ENCODE measurements at places on chromosomes 1 and 21. TPM values are rescaled to one million over a fixed set of nuclear protein-coding genes. Genes with fewer than 3 reads are reported as not detected.
A peak's percentile ranks its signal among the peaks of the same experiment; 100 is the strongest.

- no peak for ATAC-seq
Observed at GRCh38 chr1:21414015-21414414, 25.9 kb upstream of the NBPF3 start.

- ATAC-seq = peak; percentile 21
Observed at GRCh38 chr1:3222042-3222692, 153.2 kb downstream of the PRDM16 start.

DNA sequence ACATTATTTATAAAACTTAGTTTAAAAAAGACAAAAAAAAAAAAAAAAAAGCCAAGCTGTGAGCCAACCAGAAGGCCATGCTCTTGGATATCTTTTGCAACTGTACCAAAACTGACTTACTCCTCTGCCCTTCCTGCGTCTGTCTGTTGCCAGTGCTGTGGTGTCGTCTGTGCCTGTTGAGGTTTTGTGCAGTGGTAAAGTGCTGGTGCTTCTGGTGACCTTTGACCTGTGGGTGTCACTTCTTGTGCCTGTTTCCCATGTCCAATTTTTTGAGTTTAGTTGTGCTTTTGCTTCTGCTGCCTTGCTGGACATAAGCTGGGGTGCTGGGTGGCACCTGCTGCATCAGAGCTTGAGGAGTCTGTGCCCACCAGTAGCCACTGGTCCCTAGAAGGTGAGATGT, 41.4 kb downstream of the RNF187 start:
- ATAC-seq = no peak

DNA sequence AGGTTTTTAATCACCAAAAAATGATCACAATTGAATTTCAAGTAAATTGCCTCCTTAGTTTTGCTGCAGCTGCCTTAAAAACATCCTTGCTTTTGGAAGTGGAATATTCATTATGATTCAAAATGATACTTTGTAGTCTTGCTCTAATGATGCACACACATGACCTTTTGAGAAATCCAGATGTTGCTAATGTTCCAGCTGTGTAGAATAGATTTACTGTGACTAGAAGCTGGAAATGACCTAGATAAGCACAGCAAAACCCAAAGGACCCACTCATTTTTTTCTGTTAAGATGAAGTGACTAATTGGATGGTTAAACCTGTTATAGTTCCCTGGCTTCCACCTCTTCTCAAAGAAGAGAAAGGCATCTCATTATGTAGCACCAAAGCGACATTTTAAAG, 64.6 kb upstream of the RALGPS2 start:
- ATAC-seq = no peak

DNA sequence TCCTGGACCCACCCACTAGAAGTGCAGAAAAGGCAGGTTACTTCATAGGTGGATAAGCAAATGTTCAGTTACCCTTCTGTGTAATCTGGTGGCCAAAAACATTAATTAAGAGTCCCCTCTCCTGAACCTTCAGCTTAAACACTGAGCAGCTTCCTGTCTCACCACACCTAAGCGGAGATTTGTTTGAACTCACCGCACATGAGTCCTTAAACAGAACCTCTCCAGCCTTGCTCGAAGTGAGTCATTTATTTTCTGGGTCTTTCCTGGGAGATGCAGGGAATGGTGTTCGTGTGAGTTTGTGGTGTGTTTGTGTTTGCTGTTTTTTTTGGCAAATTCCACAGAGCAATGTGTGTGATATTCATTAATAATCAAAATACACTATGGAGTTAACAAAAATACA, 7.6 kb upstream of the FNBP1L start:
- ATAC-seq = no peak

DNA sequence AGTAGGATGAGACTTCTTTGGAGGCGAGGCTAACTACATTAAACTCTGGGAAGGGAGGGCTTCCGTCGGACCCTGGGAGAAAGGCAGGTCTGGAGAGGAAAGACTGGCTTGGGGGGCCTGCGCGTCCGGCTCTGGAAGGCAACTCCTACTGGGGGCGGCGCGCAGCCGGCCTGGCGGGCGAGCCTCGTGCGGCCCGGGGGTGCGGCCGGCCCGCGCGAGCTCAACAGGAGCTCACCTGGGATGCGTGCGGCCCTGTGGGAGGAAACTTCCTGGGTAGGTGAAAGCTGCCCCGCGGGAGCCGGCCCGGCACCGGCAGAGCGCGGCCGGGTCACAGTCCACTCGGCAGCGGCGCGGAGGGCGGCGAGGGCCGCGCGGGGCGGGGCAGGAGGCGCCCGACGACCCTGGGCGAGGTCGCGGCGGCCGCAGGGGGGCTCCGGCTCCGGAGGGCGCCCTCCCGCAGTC, 449 bp downstream of the EPS15 start:
- peak; percentile 88 for ATAC-seq

GRCh38 chr1:225410036-225410435, 17.8 kb downstream of the LBR start:
- no peak for ATAC-seq

DNA sequence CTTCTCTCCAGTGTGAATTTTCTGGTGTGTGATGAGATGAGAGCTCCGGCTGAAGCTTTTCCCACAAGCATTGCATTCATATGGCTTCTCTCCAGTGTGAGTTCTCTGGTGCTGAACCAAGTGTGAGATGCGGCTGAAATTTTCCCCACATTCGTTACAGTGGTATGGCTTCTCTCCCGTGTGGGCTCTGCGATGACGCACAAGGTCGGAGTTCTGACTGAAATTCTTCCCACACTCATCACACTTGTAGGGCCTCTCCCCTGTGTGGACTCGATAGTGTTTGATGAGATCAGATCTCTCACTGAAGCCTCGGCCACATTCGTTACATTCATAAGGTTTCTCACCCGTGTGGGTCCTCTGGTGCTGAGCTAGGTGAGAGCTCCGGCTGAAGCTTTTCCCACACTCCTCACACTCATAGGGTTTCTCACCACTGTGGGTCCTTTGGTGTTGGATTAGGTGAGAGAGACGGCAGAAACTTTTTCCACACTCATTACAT, 7.4 kb downstream of the ZNF436 start:
- no peak for ATAC-seq

DNA sequence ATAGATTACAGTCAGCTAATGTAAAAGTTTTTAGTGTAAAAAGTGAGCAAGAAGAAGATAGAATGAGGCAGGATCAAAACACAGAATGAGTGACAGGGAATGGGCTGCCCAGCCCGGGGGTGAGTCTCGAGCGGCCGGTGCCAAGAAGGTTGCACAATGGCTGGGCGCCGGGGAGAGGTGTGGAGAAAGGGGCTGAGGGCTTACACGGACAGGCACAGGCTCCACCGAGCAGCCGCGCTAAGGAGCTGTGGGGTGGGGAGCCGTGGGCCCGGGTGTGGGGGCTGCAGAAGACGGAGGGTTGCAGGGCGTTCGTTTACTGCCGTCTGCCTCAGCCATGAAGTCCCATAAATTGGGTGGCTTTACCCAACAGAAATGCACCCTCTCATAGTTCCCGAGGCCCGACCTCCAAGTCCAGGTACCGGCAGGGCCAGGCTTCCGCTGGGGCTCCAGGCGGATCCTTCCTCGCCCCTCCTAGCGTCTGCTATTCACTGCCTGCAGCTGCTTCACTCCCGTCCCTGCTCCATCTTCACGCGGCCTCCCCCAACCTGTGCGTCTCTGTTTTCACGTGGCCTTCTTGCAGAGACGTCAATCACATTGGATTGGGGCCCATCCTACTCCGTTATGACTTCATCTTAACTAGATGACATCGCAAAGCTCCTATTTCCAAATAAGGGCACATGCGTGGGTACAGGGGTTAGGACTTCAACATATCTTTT, 277.2 kb downstream of the CAMTA1 start:
- ATAC-seq = no peak

DNA sequence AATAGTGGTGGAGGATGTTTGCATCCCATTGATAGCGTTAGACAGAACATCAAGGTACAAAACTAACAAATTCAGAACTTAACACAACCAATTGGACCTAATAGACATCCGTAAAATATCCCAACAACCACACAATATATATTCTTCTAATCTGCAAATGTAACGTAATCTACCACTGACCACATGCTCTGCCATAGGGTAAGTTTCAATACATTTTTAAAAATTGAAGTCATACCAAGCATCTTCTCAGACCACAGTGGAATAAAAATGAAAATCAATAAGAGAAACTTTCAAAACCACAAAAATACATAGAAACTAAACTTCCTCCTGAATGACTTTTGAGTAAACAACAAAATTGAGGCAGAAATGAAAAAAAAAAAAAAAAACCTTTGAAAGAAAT, 1087.5 kb downstream of the KCNT2 start:
- no peak for ATAC-seq

- no peak for ATAC-seq
Observed at GRCh38 chr1:84859866-84860265, 33.1 kb downstream of the LPAR3 start.

GRCh38 chr1:227844320-227845146, 29.1 kb downstream of the PRSS38 start:
- ATAC-seq = no peak

- no peak for ATAC-seq
Observed at GRCh38 chr1:42951588-42951987, 7.1 kb downstream of the SLC2A1 start.

GRCh38 chr21:40015818-40016217, 148.6 kb downstream of the PCP4 start:
- ATAC-seq = no peak

- ATAC-seq = no peak
Observed at GRCh38 chr1:231855361-231855760, 228.8 kb downstream of the DISC1 start.

DNA sequence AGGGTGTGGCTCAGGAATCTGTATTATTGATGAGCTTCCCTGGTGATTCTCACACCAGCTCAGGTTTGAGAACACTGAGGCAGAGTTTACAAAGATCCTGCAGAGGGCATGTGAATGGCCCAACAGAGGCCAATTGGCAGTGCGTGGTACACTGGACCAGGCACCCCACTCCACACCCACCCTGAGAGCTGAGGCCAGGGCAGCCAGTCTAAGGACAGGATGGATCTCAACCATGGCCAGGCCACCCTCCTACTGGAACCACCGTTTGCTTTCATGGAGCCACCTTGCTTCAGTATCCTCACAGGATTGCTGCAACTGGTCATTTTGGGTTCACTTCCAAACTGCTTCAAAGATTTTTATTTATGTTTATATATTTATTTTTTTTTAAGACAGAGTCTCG, 7.3 kb upstream of the RASSF5 start:
- no peak for ATAC-seq

DNA sequence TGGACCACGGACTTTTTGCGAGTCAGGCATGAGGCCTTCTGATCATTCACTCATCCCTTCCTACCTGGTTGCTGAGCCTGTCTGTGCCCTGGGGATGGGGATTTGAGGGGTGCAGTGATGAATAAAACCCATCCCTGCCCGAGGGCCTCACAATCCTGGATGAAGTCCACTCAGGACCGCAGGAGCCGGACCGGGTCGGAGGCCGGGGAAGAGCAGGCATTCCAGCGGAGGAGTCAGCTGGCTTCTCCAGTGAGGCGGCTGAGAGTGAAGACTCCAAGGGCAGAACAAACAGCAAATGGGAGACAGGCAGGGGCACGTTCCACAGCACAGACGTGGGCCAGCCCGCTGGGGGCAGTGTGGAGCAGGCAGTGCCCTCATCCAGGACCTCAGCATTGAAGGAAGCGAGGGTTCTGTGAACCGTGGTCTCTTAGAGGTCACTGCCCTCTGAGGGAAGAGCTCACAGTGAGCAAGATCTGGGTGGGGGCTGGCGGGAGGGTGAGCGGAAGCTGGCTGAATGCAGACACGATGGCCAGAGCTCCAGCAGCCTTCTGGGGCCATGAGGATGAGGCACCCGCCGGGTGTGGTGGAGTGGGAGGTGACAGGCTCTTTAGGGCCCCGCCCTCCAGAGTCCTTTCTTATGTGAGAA, 10.9 kb upstream of the LRRC3 start:
- peak; percentile 28 for ATAC-seq

DNA sequence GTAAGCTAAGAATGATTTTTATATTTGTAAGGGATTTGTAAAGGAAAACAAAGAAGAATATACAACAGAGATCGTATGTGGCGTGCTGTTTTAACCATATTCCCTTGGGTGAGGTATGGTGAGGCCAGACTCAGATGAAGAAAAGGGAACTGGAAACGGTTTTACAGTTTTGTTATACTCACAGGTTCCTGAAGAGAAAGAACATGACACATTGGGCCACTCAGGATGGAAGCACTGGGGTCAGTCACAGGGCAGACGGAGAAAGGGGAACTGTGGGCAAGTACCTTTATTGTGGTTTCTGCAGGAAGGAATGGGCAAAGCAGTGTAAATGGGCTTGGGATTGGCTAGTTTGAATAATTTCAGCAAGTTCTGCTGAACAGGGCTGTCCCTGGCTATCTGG, 177.4 kb downstream of the LBR start:
- no peak for ATAC-seq

DNA sequence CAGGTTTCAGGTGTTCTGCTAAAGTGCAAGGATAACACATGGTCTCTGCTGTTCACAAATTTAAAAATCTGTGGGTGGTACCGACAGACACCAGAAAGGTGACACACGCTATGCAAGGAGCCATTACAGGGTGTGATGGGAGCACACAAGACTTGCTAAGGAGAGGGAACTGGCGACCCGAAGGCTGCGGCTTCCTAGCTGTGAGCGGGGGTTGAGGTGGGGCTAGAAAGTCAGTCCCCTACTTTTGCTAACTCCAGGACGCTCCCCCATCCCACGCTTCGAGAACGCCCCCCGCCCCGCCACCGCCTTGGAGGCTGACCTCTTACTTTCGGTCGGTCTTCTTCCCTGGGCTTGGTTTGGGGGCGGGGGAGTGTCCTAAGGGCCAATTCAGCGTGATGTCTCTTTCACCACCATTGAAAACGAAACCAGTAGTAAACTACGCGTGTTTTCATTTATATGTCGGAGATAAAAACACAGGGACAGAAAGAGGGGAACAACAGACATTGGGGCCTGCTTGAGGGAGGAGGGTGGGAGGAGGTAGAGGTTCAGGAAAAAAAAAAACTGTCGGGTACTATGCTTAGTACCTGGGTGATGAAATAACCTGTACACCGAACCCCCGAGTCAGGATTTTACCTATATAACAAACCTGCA, 1.1 kb downstream of the CKS1B start:
- ATAC-seq = no peak

DNA sequence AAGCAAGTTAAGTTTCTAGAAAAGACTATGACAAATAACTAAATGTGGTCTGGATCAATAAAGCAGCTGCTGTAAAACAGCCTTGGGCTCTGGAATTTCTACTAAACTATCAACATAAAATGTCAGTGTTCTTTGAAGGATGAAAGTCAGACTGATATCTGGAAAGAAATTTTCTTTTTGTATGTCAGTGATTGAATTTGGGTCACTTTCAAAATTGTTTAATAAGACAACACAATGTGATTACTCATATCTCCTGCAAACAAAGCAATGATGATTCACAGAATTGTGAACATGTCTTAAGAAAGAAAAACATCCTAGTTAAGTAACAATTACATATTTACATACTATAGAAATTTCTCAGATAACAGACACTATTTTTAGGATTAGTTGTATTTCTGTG, 826.4 kb downstream of the PLA2G4A start:
- ATAC-seq = no peak

GRCh38 chr1:219801156-219801820, 127.1 kb downstream of the SLC30A10 start:
- no peak for ATAC-seq

- peak; percentile 58 for ATAC-seq
Observed at GRCh38 chr1:2592672-2593071, 6.1 kb downstream of the PRXL2B start.

The SERINC2 gene
- total RNA-seq = 109 TPM

The IL19 gene
- total RNA-seq = 5.5 TPM

The RCSD1 gene
- total RNA-seq = 2.4 TPM

The SDC3 gene
- 3.3 TPM for total RNA-seq

The TRPM2 gene
- total RNA-seq = 1.2 TPM

The NTRK1 gene
- total RNA-seq = 0.16 TPM

The TTC22 gene
- 113 TPM for total RNA-seq

The GBP1 gene
- 5.2 TPM for total RNA-seq

The NEXN gene
- total RNA-seq = 0.52 TPM

The FTCD gene
- 0.36 TPM for total RNA-seq

The USF1 gene
- total RNA-seq = 25.2 TPM

The RGSL1 gene
- total RNA-seq = not detected

The SMAP2 gene
- 17.9 TPM for total RNA-seq

Data from esophagus mucosa (tissue), 1 donor.